Suppressor macrophage treated with lipopolysaccharide for 4 hours (primary cell): ENCODE measurements at places on chromosomes 5 and 9.

GRCh38 chr5:133682451-133682850 lies 70.1 kb upstream of the FSTL4 start:
- no peak for DNase-seq

- no peak for DNase-seq
Measured at GRCh38 chr5:16450163-16450562, 15.4 kb downstream of the ZNF622 start.

GRCh38 chr9:746661-747434 lies 94.6 kb upstream of the DMRT1 start:
- no peak for DNase-seq

DNA sequence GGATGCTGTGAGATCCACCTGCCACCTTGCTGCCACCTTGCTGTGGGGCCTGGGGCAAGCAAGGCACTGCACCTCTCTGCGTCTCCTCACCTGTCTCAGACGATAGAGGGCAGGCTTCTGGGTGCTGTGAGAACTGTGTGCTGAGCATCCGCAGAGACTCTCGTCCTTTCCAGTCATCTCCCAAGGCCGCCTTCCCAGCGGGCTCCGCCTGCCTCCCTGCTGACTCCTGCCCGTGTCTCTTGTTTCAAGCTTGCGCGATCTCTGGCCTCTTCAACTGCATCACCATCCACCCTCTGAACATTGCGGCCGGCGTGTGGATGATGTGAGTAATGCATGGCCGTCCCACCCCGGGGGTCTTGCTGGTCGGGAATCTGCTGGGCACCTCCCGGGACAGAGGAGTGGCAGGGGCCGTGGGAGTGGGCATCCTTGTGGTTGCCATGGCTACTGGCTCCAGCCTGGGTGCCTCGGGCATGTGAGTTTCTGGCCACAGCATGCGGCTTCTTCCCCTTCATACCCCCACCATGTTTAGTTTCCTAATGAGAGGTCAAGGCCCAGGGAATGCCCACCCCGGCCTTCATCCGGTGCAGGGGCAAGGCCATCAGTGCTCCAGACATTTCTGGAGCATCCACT lies 3.6 kb downstream of the CACFD1 start:
- DNase-seq = no peak

DNA sequence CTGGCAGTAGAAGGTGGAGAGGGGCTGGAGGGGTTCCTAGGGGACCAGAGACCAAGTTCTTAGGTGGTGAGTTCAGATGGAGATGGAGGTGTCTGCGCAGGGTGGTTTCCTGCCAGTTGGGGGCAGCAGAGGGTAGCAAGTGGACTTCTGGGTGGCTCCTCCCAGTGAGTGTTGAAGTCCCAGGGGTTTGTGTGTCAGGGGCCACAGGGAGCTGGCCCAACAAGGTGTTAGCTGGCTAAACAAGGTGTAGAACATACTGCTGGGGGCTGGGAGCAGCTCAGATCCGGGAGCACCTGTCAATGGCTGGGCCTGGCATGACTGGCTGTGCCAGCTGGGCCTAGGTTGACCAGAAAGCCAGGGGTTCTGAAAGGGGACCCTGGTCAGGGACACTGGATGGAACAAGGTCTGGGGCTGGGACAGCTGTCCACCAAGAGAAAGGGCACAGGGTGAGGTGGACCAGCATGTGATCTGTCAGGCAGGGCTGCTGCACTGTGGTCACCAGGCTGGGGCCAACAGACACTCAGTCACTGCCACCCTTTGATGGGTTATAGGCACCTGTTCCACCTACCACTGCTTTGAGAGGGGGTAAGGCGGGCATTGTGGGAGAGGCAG lies 35.6 kb downstream of the DAB2IP start:
- DNase-seq = peak; percentile 80

GRCh38 chr9:122122903-122123632 lies 30.0 kb upstream of the TTLL11 start:
- DNase-seq = peak; percentile 81

DNA sequence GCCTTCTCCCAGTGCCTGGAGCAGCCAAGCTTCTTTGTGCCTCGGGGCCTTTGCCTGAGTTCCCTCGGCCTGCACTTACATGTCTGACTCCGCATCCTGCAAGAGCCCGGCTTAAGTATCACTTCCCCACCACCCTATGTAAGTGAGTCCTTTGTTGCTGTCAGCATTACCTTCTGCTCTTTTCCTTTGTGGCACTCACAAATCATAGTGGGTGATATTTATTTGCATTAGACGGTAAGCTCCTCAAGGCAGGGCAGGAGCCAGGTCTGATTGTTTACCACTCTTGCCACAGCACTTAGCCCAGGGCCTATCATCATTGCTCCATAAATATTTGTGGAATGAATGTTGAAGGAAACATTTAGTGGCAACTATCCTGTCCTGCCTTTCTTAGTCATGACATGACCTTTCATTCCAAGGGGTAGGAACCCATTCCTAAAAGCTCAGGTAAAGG lies 4.8 kb downstream of the GM2A start:
- peak; percentile 82 for DNase-seq

DNA sequence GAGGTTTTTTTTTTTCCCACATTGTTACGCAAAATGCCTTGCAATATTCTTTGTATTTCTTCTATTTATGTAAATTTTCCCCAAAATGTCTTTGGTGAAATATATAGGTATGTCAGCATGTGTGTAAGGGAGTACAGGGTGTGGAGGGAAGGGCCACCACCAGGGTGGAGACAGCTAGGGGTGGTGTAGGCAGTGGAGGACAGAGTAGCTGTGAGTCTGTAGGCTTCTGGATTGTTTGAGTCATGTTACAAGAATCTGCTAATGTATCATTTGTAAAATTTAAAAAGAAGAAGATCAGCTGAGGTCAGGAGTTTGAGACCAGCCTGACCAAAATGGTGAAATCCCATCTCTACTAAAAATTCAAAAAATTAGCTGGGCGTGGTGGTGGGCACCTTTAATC lies 175.5 kb downstream of the NXNL2 start:
- no peak for DNase-seq

DNA sequence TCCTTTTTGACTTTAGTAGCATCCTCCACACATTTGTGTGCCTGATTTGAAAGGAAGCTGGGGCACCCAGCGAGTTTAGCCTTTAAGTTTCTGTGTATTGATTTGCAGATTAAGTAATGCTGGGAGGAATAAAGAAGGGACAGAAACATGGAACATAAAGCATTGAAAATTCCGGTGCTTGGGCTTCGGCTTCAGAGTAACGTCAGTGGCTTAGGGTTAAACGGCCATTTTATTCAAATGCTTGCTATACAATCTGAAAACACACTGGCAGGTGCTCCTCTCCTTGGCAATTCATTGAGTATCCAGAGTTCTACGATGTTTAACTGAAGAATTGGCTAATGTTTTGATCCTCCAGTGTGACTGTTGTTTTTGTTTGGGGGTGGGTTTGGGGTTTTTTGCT lies 58.0 kb upstream of the FSD1L start:
- DNase-seq = no peak

DNA sequence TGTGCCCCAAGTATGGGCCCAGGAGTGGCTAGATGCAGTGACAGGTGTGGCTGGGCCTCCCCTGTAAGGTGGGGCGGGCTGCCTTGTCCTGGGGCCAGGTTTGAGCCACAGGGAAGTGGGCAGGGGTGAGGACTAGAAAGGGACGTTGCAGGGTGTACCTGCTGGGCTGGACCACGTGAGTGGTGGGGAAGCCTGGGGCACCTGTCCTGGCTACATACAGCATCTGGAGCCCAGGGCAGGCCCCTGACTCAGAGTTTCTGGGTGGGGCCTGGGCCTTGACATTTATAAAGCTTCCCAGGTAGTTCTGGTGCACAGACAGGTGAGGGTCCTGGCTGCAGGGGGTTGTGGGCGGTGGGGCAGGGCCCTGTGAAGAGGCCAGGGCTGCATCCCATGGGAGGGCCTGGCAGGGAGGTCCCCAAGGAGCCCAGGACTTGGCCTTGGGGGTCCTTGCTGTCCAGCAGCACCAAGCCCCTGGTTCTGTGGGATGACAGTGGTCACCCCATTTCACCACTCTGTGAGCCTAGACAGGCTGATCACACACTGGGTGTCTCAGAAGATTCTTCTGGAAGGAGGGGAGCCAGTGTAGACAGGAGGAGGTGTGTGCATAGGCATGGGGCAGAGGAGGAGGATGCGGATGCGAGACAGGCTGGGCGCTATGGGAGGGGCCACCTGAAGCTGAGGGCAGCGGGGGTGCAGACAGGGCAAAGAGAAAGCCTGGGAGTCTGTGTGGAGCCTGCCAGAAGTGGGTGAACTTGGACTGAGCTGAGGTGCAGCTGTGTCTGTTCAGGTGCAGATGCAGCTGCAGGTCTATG lies 94.0 kb downstream of the PHF2 start:
- DNase-seq = peak; percentile 35

GRCh38 chr5:7397937-7398336 lies 2.0 kb downstream of the ADCY2 start:
- no peak for DNase-seq

GRCh38 chr5:13081116-13081515 lies 863.4 kb downstream of the DNAH5 start:
- no peak for DNase-seq

DNA sequence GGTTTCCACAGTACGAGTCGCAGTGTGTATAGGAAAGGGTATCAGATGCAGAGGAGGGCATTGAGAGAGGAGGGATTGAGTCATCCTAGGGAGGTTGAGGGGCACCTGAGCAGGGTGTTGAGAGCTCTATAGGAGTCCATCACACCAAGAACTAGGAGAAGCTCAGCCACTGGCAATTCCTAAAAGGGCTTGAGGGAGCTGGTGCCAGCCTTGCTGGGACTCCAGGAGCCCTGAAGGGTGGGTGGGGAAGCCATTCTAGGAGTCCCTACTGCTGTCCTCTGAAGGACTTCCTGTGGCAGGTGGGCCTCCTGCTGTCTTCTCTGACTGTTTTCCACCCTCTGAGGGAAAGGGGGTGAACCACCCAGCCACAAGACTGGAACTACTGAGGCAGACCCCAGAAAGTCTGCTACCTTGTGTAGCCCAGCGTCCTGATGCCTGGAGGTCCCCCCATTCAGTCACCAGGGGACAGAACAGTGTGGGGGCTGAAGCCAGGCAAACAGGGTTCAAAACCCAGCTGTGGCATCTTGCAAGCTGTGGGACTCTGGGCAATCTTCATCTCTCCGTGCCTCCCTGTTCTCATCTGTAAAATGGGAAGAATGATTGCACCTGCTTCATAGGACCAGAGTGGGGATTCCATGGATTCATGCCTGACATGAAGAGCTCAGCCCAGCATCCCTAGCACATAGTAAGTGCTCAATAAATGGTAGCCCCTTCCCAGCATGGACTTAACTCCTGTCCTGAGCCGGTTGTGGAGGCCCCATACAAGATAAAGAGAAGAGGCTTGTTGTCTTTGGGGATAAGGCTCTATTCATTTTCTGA lies 149.5 kb downstream of the C9orf50 start:
- DNase-seq = no peak

GRCh38 chr5:175282611-175283225 lies 161.3 kb downstream of the DRD1 start:
- no peak for DNase-seq

GRCh38 chr5:151251001-151251551 lies 1.9 kb upstream of the GM2A start:
- no peak for DNase-seq

GRCh38 chr5:147467973-147468508 lies 41.8 kb downstream of the DPYSL3 start:
- no peak for DNase-seq

GRCh38 chr5:145921211-145921610 lies 15.2 kb upstream of the SH3RF2 start:
- no peak for DNase-seq

- peak; percentile 44 for DNase-seq
Measured at GRCh38 chr9:113669522-113670115, 206.1 kb downstream of the RGS3 start.

- DNase-seq = peak; percentile 32
Measured at GRCh38 chr9:104075801-104076753, 18.0 kb upstream of the SMC2 start.

DNA sequence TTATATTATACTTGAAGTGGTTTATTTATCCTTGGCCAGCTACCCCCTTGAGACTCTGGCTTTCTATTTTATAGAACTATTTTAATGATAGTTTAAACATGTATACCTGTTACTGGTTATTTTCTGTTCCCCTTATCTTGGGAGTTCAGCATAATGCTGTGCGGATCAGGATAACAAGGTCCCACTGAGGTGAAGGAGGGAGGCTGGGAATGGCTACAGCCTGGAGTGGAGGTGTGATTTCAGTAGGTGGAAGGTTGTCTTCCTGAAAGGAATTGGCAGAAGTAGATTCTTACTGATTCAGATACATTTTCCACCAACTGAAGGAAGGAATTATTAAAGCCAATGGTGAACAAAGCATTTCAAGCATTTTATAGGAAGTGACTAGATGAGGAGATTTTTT lies 38.9 kb downstream of the PAM start:
- DNase-seq = no peak
